Activated naive CD8-positive, alpha-beta T cell treated with anti-CD3 and anti-CD28 coated beads, Interleukin-2, amount 50 U/mL, for 16 hours (primary cell): ENCODE measurements at places on chromosomes 1 and 21.

GRCh38 chr1:228440761-228441500, 24.3 kb upstream of the TRIM17 start:
- DNase-seq = no peak

GRCh38 chr1:200771625-200772555, 33.2 kb downstream of the CAMSAP2 start:
- DNase-seq = no peak

DNA sequence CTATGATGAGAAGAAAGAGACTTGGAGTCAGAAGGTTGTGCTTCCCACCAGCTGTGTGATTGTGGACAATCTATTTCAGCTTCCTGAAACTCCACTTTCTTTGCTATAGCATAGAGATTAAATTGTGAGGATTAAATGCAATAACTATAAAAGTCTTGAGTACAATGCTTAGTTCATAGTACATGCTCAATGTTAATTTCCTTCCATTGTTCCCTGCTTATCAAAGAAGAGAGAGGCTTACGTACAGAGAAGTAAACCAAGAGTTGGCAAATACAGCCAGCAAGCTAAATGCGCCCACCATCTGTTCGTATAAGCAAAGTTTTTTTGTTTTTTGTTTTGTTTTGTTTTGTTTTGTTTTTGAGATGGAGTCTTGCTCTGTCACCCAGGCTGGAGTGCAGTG, 317.9 kb upstream of the NFIA start:
- no peak for DNase-seq

GRCh38 chr21:45412491-45412890, 7.5 kb downstream of the COL18A1 start:
- DNase-seq = no peak

DNA sequence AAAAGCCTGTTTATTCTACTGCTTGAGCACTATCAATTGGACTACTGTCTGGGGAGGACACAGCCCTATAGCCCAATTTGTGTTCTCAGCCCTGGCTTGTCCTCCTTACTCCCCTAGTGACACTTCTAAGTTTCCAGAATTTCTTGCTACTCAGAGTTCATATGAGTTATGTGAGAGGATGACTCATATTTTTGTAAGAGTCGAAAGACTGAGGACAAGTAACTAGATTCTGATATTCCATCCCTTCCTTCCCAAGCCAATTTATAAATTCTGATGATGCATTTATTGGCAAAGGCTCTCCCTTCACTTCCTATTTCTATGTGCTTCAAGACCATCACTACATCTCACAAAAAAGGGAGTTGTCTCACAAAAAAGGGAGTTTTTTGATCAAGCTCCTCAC, 422.2 kb upstream of the DEPDC1 start:
- DNase-seq = no peak

DNA sequence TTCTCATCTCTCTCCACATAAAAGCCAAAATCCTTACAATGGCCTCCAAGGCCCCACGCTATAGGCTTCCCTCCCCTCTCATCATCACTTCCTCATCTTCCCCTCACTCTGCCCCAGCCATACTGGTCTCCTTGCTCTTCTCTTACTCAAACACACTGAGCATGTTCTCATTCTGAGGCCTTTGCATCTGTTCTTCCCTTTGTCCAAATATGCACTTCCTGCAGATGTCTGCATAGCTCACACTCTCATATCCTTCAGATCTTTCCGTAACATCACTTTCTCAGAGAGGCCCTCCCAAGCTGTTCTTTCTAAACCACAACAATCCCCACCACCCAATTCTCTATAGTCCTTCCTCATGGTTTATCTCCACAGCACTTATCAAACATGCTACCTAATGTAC, 284.1 kb downstream of the HHIPL2 start:
- DNase-seq = no peak

DNA sequence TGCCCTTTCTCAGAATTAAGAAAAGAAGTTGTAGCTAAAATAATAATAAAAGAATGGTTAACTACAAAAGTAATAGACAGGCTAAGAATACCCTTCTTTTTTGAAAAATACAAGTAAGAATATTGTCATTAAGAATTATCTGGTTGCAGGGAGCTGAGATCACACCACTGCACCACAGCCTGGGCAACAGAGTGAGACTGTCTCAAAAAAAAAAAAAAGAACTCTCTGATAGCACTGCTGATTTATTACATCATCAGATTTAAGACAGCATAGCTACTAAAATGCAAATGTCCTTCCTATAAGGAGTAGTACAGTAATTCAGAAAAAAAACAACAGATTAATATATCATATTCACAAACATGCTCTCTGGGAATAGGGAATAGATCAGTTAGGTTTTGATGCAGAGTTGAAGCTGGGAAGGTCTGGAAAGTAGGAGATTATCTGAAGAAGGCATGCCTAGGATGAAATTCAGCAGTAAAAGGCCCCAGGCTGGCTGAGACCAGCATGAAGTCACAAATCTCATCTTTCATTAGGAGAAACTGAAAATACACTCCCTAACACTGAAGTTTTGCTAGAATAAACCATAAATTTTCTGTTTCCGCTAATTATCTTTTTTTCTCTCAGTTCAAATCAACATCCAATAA, 30.7 kb upstream of the ANGPTL1 start:
- no peak for DNase-seq

DNA sequence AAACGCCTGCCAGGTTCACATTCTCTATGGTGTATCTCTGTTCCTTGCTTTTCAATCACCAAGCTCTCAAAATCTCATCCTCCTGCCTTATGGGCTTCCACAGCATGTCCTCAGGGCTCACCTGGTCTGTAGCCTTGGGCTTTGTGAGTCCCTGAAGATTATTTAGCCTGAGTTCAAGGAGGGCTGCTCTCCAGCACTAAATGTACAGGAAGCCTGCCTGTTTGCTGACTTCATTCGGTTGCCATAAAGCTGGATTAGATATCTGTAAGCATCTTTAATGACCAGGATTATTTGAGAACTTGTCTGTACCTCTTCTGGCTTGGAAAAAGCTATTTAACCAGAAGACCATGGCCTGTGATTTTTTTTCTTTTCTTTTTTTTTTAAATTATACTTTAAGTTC, 6.9 kb upstream of the REG4 start:
- no peak for DNase-seq

GRCh38 chr1:203570805-203571204, 55.8 kb upstream of the ATP2B4 start:
- DNase-seq = no peak

DNA sequence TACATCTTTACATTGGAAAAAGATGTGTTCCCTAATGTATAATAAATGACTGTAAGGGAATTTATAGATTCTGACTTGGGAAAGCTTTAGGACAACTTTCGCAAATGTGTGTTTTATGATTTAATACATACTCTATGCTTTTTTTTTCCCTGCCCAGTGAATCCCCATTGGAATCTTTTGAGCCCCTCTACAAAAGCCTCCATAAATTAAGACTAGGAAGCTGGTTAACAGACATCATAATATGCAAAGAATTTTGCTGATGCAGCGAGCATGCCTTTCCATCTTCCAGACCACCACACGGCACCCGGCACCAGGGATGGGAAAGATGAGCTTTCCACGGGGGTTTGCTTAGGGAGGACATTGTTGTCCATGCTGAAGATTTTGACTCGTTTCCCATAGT, 156.1 kb upstream of the IVNS1ABP start:
- no peak for DNase-seq

GRCh38 chr1:230250666-230251065, 175.5 kb downstream of the PGBD5 start:
- DNase-seq = no peak

- no peak for DNase-seq
Observed at GRCh38 chr1:15425958-15426357, 12.3 kb upstream of the CTRC start.

DNA sequence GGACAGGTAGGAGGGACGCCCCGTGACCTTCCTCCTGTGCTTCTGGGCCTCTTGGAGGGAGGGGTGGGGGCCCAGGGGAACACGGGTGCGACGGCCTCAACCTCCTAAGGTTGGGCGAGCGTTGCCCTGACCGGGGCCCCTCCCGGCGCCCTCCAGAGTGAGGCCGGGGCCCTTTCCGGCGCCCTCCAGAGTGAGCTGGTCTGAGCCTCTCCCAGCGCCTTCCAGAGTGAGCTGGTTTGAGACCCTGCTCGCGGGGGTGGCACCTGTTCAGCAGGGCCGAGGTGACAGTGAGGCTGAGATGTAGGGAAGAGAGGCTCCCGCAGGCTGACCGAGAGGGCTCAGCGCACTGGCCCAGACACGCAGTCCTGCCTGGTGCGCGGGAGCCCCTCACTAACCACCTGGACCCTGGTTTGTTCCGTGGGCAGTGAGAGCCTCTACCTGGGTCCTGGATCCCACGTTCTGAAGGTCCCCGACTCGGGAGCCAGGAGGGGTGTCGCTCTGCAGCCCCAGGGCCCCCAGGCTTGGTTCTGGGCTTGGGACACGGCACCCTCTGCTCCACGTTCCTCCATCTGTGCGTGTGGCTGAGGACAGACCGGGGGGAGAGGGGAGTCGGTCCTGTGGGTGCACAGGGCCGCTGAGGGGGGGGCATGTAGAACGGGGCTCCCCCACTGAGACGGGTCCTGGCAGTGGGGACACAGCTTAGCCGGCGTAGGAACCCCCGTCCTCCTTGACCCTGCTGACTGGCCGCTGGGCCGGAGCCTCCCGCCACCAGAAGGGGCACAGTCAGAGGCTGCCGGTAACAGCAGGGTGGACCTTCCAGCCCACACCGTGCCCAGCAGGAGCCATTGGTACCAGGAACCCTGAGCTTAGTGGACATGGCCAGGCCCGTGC, 1.4 kb downstream of the COL6A1 start:
- no peak for DNase-seq
